ENCODE measurements at places on chromosomes 1 and 21.

GRCh38 chr1:116987256-116987555, 14.4 kb upstream of the CD101 start:
- peak; percentile 44 for DNase-seq

- no peak for DNase-seq
Observed at GRCh38 chr1:174788981-174789380, 210.8 kb upstream of the CACYBP start.

DNA sequence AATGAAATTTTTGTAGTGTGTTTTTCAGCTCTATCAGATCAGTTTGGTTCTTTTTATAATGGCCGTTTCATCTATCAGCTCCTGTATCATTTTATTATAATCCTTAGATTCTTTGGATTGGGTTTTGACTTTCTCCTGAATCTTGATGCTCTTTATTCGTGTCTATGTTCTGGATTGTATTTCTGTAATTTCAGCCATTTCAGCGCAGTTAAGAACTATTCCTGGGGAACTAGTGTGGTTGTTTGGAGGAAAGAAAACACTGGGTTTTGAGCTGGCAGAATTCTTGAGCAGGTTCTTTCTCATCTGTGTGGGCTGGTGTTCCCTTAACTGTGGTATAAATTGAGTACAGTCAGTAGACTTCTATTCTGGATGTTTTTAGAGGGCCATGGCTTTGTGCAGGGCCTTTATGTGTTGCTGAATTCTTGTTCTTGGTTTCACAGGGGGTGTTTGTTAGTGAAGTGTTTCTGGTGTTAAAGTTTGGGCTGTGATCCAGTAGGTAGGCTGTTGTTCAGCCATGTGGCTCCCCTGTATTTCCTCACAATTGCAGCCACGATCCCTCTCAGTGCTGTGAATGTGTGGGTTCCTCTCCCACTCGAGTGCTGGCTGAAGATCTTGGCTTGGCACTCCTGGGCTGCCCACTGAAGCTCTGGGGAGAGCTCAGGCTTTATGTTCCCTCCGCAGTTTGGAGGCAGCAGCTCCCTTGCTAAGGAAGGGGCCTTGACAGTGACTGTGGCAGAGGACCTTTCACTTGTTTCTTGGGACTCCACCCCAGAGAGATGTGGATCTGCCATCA, 56.0 kb upstream of the CCDC190 start:
- DNase-seq = no peak

- DNase-seq = no peak
Observed at GRCh38 chr1:178094739-178095645, 1.1 kb downstream of the RASAL2 start.

DNA sequence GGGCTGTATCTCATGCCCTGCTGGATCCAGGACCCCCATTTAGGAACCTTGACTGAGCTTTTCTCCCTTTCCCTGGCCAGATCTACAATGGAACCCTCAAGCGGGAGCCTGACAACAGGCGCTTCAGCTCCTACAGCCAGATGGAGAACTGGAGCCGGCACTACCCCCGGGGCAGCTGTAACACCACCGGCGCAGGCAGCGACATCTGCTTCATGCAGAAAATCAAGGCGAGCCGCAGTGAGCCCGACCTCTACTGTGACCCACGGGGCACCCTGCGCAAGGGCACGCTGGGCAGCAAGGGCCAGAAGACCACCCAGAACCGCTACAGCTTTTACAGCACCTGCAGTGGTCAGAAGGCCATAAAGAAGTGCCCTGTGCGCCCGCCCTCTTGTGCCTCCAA, 29.8 kb downstream of the PKP1 start:
- DNase-seq = no peak

GRCh38 chr1:93584261-93585003, 97.2 kb downstream of the BCAR3 start:
- DNase-seq = no peak

GRCh38 chr1:67190942-67191341, 24.7 kb downstream of the IL23R start:
- no peak for DNase-seq

DNA sequence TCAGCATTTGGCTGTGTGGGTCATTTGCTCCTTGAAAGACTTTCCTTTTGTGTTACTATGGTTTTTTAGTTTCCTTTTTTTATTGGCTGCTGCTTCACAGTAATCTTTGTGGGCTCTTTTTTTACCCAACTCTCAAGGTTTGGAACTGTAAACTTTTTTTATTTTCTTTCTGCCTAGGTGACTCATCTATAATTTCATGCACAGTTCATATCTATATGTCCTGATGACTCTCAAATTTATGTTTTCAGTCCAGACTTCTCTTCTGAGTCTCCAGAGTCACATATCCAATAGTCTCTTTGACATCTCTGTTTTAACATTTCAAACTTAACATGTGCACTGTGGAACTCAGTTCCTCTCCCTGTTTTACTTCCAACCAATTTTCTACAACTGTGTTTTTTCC, 83.4 kb downstream of the ATF6 start:
- no peak for DNase-seq

DNA sequence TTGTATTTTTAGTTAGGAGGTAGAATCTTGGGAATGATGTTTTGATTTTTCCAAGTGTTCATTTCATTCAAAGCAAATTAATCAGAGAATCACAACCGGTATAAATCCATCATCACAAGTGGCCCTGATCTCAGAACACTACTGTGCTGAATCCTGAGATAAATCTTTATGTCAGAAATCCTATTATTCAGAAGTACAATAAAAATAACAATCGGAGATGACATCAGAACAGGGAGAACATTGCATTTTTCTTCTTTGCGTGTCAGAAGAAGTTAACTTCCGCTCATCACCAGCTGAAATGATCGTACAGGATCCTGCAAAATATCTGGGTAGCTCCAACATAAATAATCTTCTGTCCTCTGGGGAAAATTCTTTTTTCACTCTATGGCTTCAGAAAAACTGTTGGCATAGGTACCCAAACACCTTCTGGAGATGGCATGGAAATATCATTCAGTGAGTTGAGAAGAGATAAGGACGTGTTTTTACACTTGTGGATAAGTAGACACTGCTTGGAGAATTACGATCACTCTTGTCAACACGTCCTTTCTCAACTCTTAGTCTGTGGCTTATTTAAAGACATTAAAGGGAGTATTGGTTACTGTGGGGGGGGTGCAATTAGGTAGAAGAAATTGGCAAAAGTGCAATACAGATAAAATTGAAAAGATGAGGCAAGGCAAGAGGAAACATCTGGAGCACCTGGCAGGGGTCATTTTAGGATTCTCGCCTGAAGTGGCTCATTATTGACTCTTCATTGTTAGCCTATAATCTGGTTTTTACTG, 46.9 kb upstream of the SMYD2 start:
- no peak for DNase-seq

GRCh38 chr1:40001456-40001855, 39.1 kb upstream of the CAP1 start:
- no peak for DNase-seq

GRCh38 chr1:76786222-76786621, 81.1 kb upstream of the ST6GALNAC5 start:
- DNase-seq = no peak

- no peak for DNase-seq
Observed at GRCh38 chr1:239891621-239892358, 199.9 kb upstream of the FMN2 start.

DNA sequence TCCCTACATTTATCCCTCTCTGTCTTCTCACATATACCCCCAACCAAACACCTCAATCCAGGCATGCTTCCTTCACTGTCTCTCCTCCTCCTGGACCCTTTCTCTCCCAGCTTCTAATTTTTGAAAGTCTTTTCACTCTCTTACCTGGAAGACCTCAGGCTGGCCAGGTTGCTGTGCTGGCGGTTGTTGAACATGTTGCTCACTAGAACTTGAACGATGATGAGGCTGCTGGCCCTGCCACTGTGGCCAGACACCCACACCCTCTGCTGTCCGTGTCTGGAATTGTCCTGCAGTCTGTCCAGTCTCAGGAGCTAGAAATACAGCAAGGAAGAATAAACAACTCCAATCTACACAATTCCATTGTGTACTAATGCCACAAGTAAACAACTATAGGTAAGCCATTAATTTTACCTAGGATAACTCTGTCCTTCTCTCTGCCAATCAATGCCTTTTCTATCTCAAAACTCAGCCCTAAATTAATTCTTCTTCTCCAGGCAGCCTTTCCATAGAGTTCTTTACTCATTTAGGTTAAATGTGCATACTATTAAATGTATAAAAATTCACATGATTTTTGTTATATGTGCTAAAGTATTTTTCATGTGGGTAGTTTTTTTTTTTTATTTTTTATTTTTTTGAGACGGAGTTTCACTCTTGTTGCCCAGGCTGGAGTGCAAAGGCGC, 5.1 kb upstream of the CTSK start:
- DNase-seq = no peak

- DNase-seq = no peak
Observed at GRCh38 chr1:228685081-228685660, 50.1 kb upstream of the RHOU start.

GRCh38 chr1:117657031-117657430, 51.2 kb downstream of the TENT5C start:
- no peak for DNase-seq

DNA sequence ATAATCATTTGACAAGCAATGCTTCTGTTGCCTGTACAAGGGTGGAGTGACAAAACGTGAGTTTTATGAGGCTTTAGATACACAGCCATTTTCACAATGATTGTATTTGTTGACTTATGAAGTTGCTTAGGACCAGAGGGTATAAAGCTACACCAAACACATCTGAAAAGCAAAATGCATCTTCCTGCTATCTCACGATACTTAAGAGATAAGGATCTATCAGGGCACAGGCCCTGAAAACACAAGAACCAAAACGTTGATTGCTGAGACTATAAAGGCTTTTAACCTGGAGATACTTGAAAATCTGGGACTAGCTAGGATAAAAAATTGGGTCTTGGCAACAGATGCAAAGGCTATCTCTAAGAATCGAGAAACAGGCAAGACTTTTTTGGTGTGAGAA, 115.7 kb downstream of the SLC5A9 start:
- no peak for DNase-seq
